ENCODE measurements at places on chromosomes 6 and 20.

DNA sequence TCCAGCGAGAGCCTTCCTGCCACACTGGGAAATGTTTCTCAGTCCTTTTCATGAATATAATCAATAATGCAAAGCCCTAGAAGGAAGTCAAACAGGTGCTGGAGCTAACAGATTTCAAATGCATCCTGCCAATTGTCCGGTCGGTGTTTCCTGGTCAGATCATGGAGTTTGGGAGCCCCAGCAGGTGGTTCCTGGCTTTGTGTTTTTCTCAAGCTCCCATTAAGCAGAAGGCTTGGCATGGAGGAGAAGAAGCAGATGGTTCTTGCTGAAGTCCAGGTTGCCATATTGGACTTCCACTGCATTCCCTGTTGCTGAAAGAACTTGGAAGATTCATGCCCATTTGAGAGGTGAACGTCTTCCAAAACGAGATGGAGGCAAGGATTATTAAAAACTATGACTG is 68.6 kb downstream of the GFOD1 start:
- no peak for DNase-seq

- DNase-seq: no peak
These were observed 609.0 kb downstream of the DHX35 start for GRCh38 chr20:39571171-39571570.

GRCh38 chr6:136676075-136676474 is 116.2 kb downstream of the MAP3K5 start:
- DNase-seq: no peak

GRCh38 chr20:33875534-33876026 is 64.4 kb downstream of the CHMP4B start:
- no peak for DNase-seq

DNA sequence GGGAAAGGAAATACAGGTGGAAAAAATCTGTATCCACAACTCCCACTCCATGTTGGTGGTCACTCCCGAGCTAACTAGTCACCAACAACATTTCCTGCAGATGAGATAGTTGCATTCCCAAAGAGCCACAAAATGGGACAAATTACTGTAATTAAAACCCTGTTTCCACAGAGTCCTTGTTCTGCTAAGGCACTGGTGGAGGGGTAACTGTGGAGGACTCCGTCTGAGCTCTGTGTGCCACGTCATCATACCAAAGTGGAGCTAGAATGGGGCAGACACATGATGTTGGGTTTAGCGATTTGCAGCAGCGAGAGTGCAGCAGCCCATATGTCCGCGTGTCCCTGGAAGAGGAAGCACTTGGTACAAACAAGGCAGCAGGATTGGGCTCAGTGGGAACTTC is 172.5 kb upstream of the KCNK16 start:
- DNase-seq: no peak
